ENCODE measurements at places on chromosomes 7 and 10. TPM values are rescaled to one million over a fixed set of nuclear protein-coding genes. Genes with fewer than 3 reads are reported as not detected.

The KCNMA1 gene
- 0.54 TPM for total RNA-seq

The ECHDC3 gene
- total RNA-seq = 15.7 TPM

The TAS2R16 gene
- not detected for total RNA-seq

The CAMK2B gene
- 0.15 TPM for total RNA-seq

The VSTM4 gene
- total RNA-seq = not detected

The AFAP1L2 gene
- total RNA-seq = 0.06 TPM

The ANKRD26 gene
- 4.7 TPM for total RNA-seq

The NXPH1 gene
- 1.1 TPM for total RNA-seq

The RBM48 gene
- total RNA-seq = 13.8 TPM

The DMBT1 gene
- 0.02 TPM for total RNA-seq

The C10orf105 gene
- not detected for total RNA-seq

The HTR5A gene
- not detected for total RNA-seq

The PAPSS2 gene
- 209 TPM for total RNA-seq

The PDK4 gene
- 5.8 TPM for total RNA-seq

The CNTNAP2 gene
- total RNA-seq = 0.15 TPM

The LRMDA gene
- total RNA-seq = 0.95 TPM

The CDNF gene
- 0.69 TPM for total RNA-seq

Measured in NCI-H460 (cell line).